ENCODE measurements at places on chromosomes 1 and 21.

DNA sequence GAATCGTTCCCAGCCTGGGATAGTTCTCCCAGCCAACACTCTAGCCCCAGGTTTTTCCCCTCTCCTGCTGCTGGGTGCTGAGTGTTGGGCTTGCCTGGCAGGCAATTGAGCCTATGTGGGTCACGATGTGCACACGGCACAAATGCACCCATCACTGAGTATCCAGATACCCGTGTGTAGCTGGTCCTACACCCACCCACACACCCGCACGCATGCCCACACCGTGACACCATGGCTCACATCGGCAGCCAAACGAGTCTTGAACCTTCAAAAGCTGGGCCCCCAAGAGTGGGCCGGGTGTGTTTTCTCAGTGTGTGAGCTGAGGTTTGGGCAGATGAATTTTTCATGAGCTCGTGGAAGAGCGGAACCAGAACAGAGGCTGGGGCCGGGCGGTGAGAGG is 188.5 kb downstream of the GRIK3 start:
- DNase-seq = no peak

GRCh38 chr1:38059635-38060250 is 13.2 kb upstream of the POU3F1 start:
- DNase-seq = no peak

- no peak for DNase-seq
Observed at GRCh38 chr1:156390469-156391365, 21.7 kb downstream of the RHBG start.

GRCh38 chr1:179599623-179600249 is 8.1 kb downstream of the TDRD5 start:
- no peak for DNase-seq

DNA sequence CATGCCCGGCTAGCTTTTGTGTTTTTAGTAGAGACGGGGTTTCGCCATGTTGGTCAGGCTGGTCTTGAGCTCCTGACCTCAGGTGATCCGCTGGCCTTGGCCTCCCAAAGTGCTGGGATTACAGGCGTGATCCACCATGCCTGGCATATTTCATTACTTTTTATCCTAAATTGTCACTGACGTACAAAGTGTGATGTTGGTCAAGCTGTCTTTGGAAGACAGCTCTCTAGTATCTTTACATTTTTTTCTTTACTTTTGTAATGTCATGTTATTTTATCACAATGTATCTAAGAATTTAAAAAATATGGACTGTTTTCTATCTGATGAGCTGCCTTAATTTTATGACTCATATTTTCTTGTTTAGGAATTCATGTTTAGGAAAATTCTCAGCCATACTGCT is 72.2 kb downstream of the SPATA17 start:
- DNase-seq = no peak

DNA sequence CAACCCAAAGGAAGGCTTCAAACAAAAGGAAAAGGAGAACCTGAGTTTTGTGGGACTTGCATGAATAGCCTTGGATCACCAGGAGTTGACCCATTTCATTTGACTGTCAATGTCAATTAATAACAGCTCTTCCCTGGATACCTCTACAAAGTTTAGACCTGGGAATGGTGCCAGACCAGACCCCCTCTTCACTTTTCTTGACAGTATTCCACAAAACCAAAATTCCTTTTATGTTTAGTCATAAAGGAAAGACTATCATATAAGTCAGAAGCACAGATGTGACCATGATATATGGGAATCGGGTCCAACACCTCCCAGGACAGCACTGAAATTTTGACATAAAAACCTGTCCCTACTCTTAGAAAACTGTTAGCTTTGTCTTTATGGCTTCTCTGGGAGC is 191.8 kb downstream of the LYPLAL1 start:
- DNase-seq = no peak

GRCh38 chr21:30336596-30336995 is 898 bp downstream of the KRTAP27-1 start:
- no peak for DNase-seq

GRCh38 chr1:28354121-28354520 is 15.4 kb upstream of the PHACTR4 start:
- no peak for DNase-seq

DNA sequence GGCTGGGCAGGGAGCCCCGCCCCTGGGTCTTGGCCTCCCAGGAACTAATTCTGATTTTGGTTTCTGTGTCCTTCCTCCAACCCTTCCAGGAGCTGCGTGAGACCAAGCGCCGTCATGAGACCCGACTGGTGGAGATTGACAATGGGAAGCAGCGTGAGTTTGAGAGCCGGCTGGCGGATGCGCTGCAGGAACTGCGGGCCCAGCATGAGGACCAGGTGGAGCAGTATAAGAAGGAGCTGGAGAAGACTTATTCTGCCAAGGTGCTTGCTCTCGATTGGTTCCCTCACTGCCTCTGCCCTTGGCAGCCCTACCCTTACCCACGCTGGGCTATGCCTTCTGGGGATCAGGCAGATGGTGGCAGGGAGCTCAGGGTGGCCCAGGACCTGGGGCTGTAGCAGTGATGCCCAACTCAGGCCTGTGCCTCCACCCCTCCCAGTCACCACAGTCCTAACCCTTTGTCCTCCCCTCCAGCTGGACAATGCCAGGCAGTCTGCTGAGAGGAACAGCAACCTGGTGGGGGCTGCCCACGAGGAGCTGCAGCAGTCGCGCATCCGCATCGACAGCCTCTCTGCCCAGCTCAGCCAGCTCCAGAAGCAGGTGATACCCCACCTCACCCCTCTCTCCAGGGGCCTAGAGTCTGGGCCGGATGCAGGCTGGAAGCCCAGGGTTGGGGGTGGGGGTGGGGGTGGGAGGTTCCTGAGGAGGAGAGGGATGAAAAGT is 18.5 kb upstream of the SEMA4A start:
- DNase-seq = no peak

DNA sequence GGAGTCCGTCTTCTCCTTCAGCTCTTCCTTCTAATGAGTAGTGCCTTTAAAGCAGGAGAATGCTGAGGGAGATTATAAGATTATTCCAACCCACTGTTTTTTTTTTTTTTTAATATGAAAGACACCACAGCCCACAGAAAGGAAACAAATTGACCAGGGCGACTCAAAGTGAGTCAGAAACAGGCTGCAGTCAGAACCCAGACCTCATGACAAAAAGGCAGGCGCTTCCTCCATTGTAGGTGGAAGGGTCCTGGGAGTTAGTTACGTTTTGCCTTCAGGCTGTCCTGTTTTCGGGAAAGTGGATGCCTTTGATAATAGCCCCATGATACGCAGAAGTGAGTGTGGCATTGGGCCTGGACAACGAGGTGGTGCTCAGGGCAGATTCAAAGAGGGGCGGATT is 21.0 kb downstream of the PLXNA2 start:
- DNase-seq = no peak

GRCh38 chr1:200112290-200112689 is 84.8 kb downstream of the NR5A2 start:
- no peak for DNase-seq

DNA sequence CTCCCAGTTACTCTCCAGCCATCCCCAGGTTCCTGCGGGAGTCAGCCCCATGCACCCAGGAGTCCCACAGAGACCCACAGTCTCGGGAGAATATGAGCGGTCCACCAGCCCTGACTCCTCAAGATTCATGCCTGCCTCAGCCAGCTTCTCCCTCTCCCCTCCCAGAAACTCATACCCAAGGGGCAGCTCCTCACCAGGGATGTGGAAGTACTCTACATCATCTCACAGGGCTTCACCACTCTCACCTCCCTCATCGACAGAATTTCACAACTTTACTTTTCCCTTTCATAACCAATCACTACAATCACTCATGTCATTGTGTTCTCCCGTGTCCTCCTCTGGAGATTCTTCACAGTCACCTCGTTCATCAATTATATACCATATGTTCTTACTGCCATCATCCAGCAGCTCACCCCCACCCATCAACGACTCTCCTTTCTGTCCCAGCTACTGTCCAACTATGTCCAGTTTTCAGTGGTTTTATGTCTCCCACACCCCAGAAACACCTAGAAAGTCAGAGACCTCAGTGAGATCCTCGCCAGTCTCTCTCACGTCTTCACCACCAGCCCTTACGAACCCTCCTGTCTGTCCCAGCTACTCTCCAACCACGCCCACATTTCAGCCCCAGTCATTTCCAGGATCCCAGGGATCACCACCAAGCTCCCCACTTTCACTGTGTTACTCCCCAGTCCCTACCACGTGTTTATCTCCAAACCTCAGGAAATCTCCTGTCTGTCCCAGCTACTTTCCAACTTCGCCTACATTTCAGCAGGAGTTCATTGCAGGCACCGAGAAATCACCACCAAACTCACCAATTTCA is 1530.1 kb upstream of the TPTE start:
- DNase-seq = no peak

- peak; percentile 70 for DNase-seq
Observed at GRCh38 chr1:175297291-175297690, 104.7 kb upstream of the KIAA0040 start.

DNA sequence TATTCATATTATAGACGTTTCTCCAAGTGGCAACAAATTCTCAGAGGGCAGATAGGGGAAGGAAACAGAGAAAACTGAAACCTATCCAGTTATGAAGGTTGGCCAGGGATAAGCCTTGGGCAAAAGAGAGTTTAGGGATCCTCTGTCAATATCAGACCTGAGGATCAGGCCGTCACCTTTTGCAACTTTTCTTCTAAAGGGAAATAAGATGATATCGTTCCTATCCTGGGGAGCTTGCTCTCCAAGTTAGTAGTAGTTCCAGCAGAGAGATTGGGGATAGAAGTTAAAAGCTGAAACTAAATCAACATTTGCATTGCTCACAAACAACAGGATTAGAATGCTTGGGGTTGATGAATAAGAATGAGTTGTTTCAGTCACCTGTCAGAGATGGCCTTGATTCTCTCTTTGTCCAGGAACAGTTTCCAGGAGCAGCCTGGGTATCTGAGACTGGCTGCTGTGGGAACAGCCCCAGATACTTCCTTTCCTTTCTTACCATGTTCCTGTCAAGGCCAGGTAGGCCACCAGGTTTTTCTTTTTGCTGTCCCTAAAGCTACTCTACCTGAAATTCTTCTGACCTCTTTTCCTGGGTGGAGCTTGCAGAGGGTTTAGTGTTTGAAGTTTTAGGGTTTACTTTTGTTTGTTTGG is 2.5 kb downstream of the RIIAD1 start:
- no peak for DNase-seq

DNA sequence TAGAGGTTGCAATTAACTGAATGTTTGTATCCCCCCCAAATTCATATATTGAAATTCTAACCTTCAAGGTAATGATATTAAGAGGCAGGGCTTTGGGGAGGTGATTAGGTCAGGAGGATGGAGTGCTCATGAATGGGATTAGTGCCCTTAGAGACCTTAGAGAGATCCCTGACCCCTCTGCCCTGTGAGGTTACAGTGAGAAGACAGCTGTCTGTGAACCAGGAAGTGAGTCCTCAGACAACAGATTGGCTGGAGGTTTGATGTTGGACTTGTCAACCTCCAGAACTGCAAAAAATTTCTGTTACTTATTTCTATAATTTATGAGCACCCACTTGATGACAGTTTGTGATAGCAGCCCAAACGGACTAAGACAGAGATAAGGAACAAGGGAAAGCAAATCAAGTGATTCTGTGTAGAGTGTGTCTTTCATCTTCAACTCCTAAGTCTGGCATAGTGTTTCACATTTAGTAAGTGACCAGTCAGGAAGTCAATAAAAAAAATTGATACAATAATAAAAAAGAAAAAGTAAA is 30.0 kb upstream of the RWDD3 start:
- no peak for DNase-seq

DNA sequence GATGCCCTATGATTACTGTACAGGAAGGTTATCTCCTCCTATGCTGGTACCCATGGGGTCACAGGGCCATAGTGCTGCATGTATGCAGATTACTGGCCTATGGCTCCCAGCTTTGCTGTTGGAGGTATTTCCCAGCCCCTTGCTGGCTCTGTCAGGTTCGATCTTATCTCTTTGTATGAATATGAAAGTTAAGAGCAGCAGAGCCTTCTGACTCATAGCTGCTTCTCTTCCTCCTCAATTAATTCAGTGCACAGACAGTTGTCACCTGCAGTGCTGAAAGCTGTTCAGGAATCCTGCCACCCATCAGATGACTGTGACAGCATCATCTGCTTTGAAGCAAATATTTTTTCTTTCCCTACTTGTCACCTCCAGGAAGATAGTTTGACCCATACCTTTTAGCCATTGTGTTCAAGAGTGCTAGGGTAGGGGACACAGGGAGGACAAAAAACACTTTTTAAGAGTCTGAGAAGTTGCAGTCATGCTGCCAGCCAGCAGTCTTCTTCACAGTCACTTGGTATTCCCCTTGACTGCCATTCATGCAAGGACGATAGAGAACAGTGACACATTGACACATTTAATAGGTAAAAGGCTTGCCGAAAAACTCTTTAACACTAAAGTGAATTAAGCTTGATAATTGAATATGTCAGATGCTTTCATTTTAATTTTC is 73.1 kb downstream of the KIF1B start:
- no peak for DNase-seq

- no peak for DNase-seq
Observed at GRCh38 chr21:45852886-45853400, 128.6 kb upstream of the COL6A1 start.

GRCh38 chr1:29344336-29344735 is 108.0 kb downstream of the PTPRU start:
- DNase-seq = no peak

DNA sequence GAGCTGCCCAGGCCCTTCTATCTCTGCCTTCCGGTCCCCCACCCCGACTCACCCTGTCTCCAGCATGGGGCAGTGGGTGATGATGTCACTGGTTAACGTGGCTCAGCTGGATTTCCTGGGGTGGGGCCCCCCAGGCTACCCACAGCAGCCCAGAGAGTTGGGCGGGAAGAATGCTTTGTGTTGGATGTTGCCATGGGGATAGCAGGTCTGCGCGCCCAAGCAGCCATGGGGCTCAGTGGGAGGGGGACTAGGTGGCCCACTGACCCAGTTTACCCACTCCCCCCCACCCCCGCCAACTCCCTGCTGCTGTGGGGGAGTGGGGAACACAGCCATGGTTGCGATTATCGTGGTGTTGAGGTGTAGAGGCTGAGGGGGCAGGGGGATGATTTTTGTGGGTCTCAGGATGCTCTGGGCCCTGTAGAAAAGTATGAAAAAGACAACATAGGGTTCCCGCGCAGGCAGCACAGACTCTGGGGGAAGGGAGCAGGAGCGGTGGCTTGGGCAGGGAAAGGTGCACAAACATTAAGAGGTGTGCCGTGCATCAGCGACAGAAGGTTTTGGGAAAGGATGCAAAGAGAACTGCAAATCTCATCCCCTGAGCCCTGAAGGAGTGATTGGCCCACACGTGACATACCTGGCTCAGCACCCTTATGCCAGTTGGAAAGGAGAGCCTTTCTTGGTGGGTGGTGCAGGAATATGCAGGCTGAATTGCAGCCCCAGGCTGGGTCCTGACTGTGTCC is 8.5 kb downstream of the CELSR2 start:
- DNase-seq = no peak

DNA sequence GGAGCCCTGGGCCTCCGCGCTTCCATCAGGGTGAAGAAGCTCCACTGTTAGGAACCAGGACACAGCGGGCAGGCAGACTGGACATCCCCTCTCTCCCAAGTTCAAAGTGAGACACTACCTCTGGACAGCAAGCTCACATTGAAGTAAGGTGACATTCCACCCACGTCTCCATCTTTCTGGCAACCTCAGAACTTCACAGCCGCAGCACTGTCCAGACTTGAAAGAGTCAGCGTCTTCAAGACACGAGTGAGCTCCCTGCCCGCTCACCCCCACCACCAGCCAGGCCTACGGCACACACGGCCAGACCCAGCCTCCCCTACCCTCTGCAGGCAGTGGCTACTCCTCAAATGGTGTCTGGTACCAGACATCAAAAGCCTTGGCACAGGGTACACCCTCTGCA is 11.1 kb downstream of the WDR4 start:
- no peak for DNase-seq

Measured in stimulated activated naive CD4-positive, alpha-beta T cell (primary cell).